ENCODE measurements at places on chromosomes 11 and 22. TPM values are rescaled to one million over a fixed set of nuclear protein-coding genes. Genes with fewer than 3 reads are reported as not detected.

The OR8G1 gene
- not detected for total RNA-seq

The RIBC2 gene
- total RNA-seq, result 0.25 TPM

The LRRC10B gene
- total RNA-seq, result 2.5 TPM

The MOGAT2 gene
- total RNA-seq, result 0.25 TPM

Data from temporal lobe (tissue), 4 donors.